ENCODE measurements at places on chromosomes 13 and 19.
A peak's percentile ranks its signal among the peaks of the same experiment; 100 is the strongest.

DNA sequence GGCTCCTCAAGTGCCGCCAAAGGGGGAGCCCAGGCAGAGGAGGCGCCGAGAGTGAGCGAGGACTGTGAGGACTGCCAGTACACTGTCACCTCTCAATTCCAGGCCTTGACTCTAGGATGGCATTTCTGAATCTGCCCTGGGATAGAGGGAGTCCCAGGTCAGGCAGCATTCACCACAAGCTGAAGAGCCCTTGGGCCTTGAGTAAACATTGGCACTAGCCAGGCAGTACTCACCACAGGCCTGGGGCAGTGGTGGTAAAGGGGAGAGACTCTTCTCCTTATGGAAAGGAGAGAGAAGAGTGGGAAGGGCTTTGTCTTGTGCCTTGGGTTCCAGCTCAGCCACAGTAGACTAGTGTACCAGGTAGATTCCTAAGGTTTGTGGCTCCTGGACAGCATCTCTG lies 39.7 kb upstream of the HTR2A start:
- DNase-seq, result no peak

GRCh38 chr19:5303208-5303607 lies 37.4 kb downstream of the PTPRS start:
- DNase-seq, result no peak

- DNase-seq, result no peak
Observed at GRCh38 chr19:1601613-1602064, 3.6 kb downstream of the UQCR11 start.

- DNase-seq, result no peak
Observed at GRCh38 chr13:113926951-113927660, 46.8 kb downstream of the C13orf46 start.

- DNase-seq, result no peak
Observed at GRCh38 chr13:28820099-28821051, at the start of gene MTUS2. Gene MTUS2 (plus strand): TSS chr13:28820339.

DNA sequence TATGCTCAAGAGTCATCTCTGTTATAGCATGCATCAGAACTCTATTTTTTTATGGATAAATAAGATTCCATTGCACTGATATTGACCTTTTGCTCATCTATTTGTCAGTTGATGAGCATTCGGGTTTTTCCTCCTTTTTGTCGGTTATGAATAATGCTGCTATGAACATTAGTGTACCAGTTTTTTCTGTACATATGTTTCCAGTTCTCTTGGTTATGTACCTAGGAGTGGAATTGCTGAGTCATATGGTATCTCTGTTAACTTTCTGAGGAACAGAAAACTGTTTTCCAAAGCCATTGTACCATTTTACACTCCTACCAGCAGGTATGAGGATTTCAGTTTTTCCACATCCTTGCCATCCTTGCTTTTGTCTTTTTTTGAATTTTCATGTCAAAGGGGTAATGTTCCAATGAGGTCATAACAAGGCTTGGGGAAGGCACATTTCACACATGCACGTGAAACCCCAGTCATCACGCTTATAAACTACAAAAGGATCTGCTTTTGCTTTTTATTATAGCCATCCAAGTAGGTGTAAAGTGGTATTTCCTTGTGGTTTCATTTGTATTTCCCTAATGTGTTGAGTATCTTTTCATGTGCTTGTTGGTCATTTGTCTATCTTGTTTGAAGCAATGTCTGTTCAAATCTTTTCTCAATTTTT lies 14.6 kb downstream of the KBTBD7 start:
- no peak for DNase-seq

DNA sequence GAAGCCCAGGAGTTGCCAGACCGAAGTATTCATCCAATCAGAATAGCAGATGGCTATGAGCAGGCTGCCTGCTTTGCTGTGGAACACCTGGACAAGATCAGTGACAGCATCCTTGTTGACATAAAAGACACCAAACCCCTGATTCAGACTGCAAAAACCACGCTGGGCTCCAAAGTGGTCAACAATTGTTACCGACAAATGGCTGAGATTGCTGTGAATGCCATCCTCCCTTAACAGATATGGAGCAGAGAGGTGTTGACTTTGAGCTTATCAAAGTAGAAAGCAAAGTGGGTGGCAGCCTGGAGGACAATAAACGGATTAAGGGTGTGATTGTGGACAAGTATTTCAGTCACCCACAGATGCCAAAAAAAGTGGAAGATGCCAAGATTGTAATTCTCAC lies 250.3 kb upstream of the OBI1 start:
- DNase-seq, result no peak

- no peak for DNase-seq
Observed at GRCh38 chr13:96450326-96451020, 360.6 kb downstream of the HS6ST3 start.

GRCh38 chr19:9538183-9539058 lies at the start of gene ZNF426:
Gene ZNF426 (minus strand): TSS chr19:9538645. CDS start chr19:9536232, 2,413 bp downstream.
- DNase-seq, result peak; percentile 60

DNA sequence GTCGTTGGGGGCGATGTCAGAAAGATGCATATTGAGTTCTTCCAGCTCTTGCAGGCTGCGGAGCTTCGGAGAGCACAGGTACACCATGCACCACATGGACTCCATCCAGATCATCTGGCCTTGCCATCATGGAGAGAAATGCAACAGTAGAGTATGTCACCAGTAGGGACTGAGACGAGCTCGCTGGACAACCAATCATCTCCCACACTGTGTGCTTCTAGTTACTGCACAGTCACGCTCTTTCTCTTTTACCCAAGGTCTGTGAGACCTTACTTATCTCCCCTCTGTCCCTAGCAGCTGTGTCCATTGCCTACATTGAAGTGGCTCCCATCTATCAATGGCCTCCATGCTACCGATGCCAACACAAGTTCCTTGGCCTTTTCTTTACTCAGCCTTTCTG lies 90.5 kb downstream of the C13orf42 start:
- DNase-seq, result no peak

DNA sequence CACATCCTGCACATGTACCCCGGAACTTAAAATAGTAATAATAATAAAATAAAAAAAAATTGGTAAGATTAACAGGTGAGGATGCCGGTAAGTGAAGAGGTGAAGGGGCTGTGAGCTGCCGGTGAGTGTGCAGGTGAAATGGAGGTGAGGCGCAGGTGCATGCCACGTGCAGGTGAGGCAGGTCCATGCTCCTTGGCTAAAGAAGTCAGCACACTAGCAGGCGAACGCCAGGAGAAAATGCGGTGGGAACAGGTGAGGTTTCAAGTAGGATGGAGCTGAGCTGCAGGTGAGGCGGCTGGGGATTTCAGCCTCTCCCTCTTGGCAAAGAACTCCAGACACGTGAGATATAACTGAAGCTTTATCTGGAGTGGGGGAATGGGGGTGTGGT lies 7.5 kb upstream of the TNFSF14 start:
- no peak for DNase-seq

- no peak for DNase-seq
Observed at GRCh38 chr19:57473646-57474045, 3.7 kb downstream of the ZNF772 start.

DNA sequence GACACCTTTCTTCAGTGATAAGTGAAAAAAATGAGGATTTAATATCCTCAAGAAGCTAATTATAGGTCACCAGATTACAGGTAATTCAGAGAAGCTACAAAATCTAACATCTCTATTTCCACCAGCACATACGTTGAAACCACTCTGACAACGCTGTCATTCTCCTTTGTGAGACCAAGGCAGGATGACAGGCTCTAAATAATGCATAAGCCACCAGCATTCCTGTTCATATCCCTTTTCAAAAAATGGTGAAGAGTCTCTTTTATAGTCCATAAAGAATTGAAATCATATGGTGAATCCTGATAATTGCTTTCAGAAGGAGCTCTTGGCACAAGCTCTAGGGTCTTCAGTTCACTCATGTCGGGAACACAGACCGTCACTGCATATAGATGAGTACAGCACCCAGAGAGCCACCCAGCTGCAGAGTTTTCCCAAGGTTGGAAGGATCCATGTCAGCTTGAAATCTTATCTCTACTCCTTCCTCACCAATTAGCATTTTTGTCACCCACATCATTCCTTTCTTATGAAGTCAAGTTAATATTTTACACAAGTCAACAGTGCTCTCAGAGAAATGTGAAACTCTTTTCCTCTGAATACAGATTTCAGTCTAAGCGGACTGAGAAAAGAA lies 431.4 kb downstream of the TBC1D4 start:
- DNase-seq, result no peak

DNA sequence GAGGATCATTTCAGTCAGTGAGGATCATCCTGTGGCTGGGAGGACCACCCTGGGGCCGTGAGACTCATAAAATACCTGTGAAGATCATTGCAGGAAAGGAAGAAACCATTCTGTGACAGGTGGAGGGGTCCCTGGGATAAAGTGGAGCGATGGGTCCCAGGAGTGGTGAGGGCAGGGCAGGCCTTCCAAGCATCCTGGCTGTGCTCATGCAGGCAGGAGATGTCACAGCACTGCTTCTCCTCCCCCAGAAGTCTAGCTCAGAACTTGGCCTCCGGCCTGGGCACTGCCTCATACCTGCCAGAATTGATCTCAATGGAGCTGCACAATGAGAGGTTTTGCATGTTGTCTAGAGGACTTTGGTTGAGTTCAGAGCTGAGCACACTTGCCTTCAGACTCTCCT lies 11.1 kb downstream of the KLK1 start:
- no peak for DNase-seq

GRCh38 chr13:46850214-46850613 lies 46.6 kb downstream of the HTR2A start:
- no peak for DNase-seq

DNA sequence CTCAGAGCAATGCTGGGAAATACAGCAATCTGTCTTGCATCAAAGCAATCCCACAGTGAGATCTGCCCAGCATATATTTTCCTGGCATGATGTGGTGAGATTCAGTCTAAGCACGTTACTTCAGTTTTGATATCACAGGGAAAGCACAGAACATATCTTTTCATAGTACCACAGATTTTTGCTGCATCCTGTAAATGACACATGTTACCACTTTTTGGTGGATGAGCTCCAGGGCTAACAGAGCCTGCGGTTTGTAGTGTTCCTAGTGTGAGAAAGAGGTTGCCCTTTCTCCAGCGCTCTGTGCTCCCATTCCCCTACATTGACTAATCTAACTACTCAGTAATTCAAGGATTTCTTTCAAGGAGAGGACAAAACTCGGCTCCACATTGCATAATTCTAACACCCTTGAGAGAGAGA lies 409.0 kb downstream of the GPC6 start:
- no peak for DNase-seq

GRCh38 chr13:102197193-102197592 lies 204.7 kb downstream of the FGF14 start:
- DNase-seq, result no peak

- DNase-seq, result no peak
Observed at GRCh38 chr13:76715621-76716020, 170.6 kb downstream of the KCTD12 start.

GRCh38 chr19:40357640-40358039 lies 9.1 kb downstream of the PLD3 start:
- DNase-seq, result no peak

GRCh38 chr19:46271481-46272197 lies 25.2 kb upstream of the HIF3A start:
- no peak for DNase-seq

- DNase-seq, result no peak
Observed at GRCh38 chr13:33263976-33264619, 21.5 kb downstream of the STARD13 start.

DNA sequence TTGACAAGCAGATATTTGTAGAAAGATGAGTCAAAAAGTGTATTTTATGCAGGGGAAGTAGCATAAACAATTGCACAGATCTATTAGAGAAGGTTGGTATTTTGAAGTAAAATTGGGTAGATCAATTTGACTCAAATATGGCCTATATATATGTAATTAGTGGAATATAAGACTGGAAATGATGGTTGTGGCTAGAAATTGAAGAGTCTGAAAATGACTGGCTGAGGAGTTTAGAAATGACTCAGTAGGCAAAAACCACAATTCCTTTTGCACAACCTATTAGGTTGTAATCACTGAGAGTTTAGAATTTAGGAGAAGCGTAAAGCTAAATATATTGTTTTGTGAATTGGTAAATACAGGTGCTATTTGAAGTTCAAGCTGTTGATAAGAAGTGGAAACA lies 622.6 kb upstream of the PCDH20 start:
- DNase-seq, result no peak

DNA sequence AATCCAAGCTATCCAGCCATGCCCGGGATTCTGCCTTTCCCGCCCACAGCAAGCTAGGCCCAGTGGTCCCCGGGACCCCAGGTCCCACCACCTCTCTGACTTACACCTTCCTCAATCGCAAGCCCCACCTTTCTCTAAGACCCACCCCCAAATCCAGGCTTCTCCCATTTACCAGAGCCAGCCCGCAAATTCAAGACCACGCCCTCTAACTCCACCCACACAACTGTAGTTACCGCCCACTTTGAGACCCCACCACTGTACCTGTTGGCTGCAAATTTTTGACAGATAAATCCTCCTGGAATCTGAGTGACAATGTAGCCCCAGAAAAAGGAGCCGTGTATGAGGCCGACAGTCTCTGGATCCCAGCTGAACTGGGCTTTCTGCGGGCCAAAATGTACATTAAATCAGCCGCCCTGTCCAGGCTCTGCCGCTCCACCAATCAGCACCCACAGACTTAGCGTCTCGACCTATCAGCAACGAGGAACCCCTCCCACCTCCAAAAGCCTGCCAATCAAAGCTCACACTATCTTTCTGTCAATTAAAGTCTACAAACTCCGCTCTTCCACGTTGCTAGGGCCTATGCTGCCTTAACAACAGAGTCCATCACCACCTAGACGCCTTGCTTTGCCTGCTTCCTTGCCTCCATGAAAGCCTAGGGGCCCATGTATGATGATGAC lies 6.3 kb downstream of the SLC17A7 start:
- no peak for DNase-seq

GRCh38 chr19:54594737-54595136 lies 1.3 kb downstream of the LILRA1 start:
- DNase-seq, result no peak

DNA sequence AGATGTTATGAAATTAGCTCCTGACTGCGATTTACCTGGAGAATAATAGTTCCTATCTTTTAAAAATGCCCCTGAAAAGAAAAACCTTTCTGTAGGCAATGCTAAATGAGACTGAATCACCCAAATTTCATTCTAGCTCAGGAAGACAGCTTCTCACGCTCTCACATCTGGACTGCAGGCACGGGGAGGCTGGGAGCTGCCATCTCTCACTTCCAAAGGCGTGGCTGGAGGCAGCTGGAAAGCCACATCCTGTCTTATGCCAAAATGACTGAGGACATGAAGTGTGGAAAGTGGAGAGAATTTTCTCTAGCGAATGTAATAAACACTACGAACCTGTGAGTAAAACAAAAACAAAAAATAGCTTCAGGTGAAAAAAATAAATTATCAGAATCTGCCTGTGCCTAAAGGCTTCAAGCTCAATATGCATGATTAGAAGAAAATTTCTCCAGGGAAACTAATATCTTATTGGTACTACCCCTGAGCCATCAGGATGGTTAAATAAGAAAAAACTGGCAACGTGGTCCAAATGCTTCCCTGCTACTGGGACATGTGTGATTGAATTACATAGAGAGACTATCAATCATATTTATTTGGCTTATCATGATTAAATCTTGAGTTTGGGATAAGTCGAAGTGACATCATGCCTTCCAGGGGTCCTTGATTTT lies 58.1 kb upstream of the UBL3 start:
- no peak for DNase-seq

DNA sequence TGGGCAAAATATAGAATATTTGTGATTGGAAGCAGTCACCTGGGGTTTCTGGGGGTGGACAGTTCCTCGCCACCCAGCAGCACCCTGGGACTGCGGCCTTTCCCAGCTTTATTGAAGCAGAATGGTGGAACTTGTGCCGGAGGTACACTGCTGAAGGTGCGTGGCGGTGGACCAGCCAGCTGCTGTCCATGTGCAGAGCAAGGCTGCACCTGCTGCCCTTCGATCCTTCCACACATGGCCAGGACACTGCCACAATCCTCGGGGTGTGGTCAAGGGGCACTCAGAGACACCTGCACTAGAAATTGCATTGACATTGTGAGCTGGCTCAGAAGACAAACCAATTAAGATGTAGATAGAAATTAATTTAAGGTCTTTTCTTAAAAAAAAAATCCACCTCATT lies 11.4 kb upstream of the GPI start:
- DNase-seq, result no peak

Data from bone marrow (tissue), 2 donors.